ENCODE measurements at places on chromosomes 11 and 22.

GRCh38 chr22:38355275-38355674 lies 38.0 kb upstream of the CSNK1E start:
- DNase-seq: no peak

- no peak for DNase-seq
These were observed 542.0 kb downstream of the FAM181B start for GRCh38 chr11:82191695-82192094.

GRCh38 chr22:32558681-32559355 lies 84.2 kb downstream of the FBXO7 start:
- DNase-seq: no peak

GRCh38 chr11:133115099-133115498 lies 417.2 kb downstream of the OPCML start:
- no peak for DNase-seq

DNA sequence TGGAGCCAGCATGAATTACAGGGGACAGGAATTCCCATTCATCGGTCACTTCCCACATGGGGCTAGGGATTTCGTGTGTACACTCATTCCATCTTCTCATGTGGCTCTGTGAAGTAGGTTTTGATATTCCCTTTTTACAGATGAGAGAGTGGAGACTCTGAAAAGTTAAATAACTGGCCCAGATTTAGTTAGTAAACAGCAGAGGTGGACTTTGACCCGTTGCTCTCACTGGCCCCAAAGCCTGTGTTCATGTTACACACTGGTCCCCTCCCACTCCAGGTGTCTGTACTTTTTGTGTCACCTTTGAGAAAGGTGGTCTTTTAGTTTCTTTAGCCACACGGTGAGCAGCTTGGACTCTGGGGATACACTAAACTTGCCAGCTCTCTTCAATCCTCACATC lies 108.5 kb downstream of the MICAL2 start:
- DNase-seq: no peak

- no peak for DNase-seq
These were observed 22.9 kb downstream of the MORC2 start for GRCh38 chr22:30945653-30946052.

DNA sequence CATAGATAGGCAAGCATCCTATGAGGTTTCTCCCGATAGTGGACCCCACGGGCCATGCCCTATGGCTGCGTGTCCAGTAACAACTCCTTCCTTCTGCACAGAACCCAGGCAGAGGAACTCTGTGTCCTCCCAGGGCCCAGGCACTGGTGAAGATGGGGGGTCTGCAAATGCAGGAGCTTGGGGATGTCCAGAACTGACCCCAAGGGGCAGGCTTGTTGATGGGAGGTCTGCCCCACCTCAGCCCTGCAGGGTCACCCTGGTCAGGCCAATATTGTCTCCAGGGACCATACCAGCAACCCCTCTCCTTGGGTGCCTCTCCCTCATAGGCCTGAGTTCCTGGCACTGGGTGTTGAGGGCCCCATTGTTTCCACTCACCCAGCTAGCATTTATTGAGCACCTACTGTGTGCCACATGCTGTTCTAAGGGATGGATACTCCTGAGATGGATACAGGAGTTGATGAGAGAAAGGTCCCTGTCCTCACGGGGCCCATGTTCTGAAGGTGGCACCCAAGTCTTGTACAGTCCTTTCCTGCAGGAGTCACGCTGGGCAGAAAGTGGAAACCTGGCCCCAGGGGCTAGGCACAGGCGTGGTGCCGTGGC lies 26.3 kb upstream of the TXNRD2 start:
- no peak for DNase-seq

DNA sequence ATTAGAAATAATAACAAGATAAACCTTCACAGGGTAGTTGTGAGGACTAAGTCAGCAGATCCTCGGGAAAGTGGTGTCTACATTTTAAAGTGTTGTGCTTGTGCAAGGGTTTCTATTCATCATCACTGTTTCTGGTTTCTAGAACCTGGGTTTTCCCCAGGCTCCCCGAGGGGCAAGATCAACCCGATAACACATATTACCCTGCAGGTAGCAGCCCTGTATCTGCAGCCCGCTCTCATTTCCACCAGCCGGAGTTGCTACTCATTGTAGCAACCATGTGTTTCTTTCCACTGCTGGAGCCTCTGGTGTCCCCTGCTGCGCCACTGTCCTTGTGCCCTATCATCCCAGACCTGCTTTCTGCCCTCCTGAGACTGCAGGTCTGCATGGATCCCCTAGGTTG lies 67.0 kb downstream of the MIAT start:
- DNase-seq: no peak

GRCh38 chr22:23686416-23687024 lies 4.3 kb upstream of the RGL4 start:
- DNase-seq: no peak

GRCh38 chr22:46465345-46465720 lies 72.1 kb downstream of the CELSR1 start:
- DNase-seq: no peak

DNA sequence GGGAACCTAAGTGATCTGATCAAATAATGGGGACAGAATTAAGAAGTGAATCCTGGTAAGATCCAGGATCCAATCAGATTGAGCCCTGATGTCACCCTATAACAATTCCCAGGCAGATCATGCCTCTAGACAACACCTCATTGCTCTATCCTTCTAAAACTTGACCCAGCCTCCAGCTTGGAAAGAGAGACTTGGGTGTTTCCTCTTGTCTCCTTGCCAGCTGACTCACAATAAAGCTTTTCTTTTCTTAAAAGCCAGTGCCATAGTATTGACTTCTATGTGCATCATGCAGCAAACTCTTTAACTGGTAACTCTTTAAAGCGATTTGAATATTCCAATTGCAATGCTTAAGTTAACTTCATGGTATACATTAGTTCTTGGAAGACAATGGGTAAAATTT lies 109.6 kb upstream of the CHORDC1 start:
- no peak for DNase-seq

DNA sequence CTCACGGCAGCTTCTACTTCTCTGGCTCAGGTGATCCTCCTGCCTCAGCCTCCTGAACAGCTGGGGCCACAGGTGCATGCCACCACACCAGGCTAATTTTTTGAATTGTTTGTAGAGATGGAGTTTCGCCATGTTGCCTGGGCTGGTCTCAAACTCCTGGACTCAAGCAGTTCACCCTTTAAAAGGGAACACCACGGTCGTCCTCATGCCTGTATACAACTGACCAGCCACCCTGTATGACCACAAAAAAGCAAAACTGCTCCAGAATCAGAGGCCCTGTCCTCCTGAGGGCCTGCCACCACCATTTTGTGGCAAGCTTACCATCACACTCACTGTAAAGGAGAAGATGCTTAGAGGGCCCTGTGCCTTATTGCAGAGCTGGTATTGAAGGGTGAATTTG lies 2.2 kb downstream of the GLB1L3 start:
- no peak for DNase-seq

DNA sequence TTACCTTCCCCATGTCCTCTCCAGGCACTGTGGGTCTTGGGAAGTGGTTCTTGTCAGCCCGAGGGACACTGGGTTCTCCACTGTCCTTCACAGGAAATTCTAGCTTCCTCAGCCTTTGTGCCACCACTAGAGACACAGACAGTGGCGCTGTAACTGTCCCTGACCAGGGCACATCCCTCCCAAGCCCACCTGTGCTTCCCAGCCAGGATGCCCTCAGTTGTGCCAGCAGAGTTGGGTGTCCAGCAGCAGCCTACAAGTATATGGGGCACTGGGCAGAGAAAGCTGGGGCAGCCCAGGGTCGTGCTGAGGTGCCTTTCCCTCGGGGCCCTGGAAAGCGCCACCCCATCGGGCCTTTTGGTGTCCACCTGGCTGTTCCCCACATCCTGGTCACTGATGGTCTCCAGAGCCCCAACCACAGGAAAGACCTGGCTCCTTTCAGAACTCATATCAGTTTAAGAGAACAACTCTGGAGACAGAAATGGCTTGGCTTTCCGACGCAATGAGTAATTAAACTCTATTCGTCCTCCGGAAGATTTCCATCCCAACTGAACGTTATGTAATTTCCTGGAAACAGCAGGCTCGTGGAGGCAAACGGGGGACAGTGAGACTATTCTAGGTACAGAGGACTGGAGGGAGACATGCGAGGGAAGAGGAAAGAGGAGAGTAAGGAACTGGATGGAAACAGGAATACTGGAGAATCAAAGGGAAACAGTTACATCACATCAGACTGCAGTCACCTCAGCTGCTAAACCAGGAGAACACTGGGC lies 28.6 kb downstream of the PPP2R1B start:
- no peak for DNase-seq

DNA sequence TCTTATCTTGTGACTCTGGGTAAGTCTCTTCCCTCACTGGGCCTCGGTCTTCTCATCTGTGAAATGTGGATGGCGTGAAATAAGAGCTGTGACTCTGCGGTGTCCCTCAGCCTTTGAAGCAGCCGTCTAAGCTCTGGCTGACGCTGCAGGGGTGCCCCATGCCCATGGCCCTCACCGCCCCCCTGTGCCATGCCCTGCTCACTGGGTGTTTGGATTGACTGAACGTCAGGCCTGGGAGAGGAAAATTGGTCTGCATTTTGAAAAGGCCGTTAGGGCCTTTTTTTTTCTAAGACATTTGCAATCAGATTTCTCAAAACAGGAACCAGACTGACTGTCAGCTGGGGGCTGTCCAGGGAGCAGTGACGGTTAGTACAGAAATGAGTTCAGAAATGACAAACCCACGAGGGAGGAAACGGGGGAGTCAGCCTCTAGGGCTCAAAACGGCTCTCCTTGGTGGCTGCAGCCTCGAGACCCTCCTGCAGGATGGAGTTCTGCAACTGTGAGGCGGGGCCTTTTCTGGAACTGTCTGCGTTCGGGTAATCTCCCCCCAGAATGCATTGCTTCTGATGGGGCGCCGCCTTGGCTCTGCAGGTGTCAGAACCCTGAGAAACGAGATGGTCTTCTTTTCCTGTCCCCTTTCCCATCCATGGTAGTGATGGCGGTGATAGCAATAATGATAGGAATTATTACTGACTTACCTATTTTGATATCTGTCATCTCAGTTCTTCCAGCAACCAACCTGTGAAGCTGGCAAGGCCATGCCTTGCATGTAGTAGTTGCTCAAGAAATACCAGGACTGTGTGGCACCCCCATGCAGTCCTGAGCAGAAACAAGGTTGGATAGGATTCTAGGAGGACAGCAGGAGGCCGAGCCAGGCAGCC lies 2.0 kb downstream of the GRK2 start:
- DNase-seq: no peak

- no peak for DNase-seq
These were observed 736.9 kb upstream of the KIRREL3 start for GRCh38 chr11:127737499-127737898.

DNA sequence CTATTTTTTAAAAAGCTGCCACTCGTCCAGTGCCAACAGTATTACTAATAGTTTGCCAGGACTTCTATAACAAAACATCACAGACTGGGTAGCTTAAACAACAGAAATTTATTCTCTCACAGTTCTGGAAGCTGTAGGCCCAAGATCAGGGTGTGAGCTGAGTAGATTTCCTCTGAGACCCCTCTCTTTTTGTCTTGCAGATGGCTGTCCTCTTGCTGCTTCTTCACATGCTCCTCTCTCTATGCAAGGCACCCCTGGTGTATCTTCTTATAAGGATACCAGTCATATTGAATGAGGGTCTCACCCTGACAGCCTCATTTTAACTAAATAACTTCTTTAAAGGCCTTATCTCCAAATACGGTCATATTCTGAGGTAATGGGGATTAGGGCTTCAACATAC lies 390.9 kb downstream of the DLG2 start:
- DNase-seq: no peak

DNA sequence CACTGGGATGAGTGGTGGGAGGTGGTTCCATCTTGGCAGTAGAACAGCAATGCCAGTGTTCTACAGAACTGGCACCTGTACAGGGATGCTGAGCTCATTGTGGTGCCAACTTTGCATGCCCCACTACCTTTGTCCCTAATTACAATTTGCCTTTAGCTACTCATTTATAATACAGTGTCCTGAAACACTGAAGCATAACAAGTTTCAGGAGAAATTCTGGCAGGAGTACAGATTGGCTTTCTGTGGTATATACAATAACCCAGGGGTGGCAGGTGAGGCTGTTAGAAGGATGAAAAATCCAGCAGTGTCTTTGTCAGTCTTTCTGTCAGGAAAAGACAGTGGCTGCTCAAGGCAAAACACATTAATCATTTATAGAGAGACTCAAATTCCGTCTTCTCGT lies 240.3 kb downstream of the FAM76B start:
- peak; percentile 76 for DNase-seq

DNA sequence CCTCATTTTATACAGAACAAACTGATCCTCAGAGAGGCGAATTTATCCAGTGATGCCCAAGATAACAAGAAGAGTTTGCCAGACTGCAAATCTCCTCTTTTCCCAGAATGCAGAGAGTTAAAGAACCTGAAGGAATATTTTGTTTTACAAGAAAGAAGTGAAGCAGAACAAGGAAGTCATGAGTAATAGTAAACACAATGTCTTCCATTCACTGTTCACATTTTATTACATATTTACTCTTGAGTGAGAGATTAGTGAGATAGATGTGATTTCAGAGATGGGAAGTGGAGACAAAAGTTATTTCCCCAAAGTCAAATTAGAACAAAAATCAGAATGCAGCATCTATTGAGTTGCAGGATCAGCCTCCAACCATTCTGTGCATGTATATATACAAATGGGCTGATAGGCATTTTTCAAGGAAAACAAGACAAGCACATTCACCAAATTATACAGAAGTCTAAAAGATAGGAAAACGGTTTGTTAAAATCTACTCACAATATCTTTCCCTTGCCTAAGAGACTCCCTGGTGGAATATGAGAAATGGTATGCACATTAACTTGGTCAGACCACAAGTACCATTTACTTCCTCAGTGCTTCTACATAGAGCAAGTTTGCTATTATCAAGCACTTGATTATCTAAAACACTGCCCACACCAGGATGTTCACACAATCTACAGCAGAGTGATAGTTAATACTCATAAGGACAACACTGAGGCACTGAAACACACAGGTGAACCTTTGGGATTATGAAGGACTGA lies 12.0 kb downstream of the GUCY1A2 start:
- no peak for DNase-seq

- no peak for DNase-seq
These were observed 192.0 kb downstream of the BUD13 start for GRCh38 chr11:116580799-116581198.

DNA sequence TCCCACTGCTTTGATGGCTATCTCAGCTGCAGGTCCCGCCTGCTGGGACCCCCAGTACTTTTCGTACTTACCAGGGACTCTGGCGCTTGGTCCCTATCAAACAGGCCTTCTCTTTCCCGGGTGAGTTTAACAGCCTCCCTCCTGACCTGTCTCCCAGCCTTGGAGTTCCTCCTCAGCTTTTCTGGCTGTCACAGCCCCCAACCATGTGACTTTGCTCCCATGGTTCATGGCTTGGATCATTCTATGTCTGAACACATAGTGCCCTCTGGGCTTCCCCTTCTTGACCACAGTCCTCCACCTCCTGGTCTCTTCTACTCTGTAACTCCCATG lies 56.9 kb downstream of the PARVA start:
- DNase-seq: no peak

DNA sequence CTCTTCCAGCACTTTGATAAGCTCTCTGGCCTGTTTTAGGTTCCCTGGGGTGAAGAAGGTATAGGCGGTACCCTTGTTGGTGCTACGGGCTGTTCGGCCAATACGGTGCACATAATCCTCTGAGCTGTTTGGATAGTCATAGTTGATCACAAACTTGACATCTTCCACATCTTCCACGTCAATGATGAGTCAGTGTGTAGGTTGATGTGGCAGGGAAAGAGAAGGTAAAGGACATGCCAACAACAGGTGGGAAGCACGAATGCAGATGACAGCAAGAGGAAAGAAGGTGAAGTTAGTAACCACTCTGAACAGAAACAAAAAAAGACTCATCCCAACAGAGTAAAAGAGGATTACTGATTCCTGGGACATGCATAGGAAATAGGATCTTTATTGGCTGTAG lies 18.2 kb downstream of the DDX17 start:
- no peak for DNase-seq

- no peak for DNase-seq
These were observed 28.1 kb upstream of the MN1 start for GRCh38 chr22:27829620-27830019.

Data from COR-L47 (cell line).